ENCODE measurements at places on chromosomes 4 and X.

DNA sequence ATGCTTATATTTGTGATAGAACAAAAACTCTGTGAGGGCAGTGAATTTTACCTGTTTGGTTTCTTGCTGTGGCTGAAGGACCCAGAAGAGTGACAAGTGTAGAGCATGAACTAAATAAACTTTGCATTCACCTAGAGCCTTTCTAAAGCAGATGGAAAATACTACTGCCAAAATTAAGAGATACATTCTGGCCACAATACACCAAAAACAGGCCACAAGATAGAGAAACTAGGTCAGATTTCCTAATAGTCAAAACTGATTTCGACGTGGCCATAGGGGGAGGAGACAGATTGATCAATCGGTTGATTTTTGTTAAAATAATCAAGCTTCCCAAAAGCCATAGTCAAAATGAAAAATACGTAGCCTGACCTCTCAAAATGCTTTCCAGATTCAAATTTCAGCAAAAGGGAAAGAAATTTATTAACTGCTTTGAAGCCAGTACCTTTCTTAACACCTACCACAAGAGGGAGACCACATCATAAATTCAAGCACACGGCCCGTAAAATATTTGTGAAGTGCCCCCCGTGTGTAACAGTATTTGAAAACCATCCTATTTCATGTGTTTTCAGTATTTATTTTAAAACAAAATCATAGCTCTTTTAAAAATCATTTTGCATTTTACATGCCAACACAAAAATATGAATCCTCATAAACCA, 132.4 kb downstream of the CORIN start:
- no peak for DNase-seq

DNA sequence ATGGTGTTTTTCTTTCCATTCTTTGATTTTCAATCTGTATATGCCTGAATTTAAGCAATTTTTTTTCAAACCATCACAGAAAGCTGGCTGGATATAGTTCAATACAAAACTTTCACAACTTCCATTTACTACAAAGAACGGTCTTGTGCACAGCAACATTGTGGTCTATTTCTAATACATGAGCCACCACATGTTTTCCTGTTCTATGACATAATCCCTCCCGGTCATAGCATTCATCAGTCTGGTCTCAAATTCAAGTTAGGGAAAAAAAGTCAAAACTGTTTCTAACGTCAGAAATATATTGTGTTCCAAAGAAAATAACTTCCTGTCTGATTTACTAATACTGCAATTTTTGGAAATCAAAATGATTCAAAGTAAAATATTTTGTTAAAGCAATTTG, 7.5 kb upstream of the CXCL6 start:
- DNase-seq: no peak

DNA sequence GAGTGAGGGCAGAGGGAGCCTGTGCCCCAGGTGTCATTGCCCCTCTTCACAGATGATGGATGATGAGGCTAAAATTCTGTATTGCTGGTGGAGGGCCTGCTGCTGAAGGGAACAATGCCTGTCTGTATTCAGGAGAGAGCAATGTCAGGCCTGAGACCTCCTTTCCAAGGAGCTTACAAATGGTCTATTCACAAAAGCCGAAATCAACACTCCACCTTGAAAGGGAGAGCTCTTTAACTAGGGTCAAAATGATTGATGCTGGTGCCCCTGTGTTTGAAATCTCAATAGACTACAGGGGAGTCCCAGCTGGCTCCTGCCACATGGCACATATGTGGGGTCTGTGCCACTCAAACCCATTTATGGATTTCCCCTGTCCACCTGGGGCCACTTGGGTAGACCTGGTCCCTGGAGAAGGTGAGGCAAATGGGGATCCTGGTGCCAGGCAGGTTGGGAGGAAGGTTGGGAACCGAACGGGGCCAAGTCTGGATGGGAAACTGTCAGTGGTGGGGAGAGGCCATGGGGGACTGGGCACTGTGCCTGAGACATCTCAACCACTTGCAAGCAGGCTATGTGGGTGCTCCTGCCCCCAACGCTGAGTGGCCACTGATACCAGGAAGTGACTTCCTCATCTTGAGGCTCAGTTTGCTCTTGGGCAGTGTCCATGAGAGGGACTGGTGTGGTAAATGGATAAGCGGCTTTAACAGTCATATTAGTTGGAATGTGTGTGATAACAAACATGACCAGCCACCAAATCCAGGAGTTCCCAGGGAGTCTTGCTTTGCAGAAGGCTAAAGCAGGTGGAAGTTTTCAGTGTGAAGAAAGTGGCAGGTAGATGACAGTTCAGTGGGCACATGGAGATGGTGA, 223.8 kb upstream of the PSAPL1 start:
- DNase-seq: no peak

DNA sequence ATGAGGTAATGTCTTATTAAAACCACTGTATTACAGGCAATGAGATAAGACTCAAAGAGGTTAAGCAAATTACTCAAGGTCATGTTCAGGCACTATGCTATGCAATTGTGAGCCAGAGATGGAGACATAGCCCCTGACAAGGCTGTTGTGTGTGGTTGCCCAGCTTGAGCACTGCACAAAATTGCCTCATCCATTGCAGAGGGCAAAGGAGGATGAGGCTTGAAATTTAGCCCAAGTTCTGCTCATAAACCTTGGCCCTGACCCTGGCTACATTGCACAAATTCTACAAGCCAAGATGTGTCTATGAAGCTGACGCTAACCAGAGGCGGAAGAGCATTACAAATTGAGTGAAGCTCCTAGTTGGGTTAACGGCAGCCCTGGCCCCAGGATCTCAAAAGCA, 65.6 kb upstream of the PGM2 start:
- no peak for DNase-seq

DNA sequence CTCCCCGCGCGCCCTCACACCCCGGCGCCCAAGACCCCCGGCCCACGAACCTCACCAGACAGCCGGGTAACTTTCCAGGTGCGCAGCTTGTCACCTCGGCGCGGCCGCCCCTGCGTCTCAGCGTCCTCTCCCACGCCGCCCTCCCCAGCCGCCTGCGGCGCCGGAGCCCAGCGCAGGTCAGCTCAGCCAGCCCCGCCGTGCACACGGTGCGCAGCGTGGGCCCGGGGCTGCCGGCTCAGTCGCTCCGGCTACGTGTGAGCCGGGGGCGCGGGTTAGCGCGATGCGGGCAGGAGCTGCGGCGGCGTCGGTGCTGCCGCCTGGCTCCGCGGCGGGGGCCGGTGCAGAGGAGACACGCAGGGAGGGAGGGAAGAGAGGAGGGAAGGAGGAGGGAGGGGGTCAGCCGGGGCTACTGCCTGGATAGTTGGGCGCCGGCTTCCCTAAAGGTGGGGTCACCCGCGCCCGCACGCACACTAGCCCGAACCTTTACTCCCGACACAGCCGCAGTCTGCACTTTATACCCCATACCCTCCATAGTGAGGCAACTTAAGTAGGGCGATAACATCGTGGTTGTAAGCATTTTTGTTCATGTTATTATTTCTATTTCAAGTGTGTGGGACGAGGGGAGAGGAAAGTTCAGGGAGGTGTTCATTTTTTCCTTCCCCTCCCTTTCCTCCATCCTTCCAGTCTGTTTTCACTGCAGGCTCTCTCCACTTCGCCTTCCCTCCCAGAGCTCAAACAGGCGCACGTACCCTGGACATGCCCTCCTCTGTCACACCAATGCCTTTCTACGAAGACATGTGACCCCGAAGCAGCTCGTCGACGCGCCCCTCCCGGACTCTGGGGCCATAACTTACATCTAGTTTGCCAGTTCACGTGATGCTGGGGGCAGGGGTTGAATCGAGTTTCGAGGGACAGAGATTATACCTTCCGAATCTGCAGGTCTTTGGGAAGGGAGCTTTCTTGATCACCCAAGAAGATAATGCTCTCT, at the start of gene PRKG2:
PRKG2 (minus strand) TSS at position 342 of the 988 bp plus-strand sequence. CDS start 10,175 bp downstream, outside the sequence.
- no peak for DNase-seq
